ENCODE measurements at places on chromosomes 16 and 17.

- DNase-seq, result no peak
Measured at GRCh38 chr17:81066771-81067315, 31.9 kb downstream of the BAIAP2 start.

DNA sequence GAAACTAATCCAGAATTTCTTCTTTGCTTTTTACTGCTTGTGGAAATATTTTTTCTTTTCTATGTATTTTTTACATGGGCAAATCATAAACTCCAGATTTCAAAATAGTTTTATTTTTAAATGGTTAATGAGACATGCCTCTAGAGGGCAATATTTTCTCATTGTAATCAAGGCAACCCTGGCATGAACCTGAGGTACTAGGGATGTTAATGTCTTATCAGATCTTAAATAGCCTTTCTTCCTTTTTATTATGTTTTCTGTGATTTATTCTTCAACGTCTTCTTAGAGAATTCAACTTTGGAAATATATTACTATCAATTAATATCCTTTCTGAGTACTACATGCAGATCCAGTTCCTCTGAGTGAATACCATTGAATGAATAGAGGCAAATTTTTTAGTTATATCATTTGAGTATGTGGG, 324.7 kb downstream of the BCAS3 start:
- DNase-seq, result no peak

DNA sequence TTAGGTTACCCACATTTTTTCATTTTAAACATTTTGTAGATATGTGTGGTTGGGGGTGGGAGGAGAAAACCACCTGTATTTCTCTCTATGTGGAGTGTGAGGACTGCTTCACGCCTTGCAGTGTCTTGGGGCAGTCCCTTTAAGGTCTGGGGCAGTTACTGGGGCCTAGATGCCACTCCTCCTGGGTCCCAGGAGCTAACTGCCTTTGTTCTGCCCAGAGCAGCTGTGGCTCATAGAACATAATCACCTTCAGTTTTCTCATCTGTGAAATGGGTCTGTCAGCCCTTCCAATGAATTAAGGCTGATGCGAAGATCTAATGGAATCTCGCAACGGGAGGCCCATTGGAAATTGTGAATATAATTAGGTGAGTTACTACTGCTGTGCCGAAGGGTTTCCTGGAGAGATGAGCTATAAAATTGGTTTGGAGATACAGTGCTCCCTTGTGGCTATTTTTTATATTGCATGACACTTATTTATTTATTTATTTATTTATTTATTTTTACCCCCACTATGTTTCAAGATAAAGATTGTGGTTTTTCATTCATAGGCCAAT, 22.9 kb downstream of the DHRS7C start:
- no peak for DNase-seq

DNA sequence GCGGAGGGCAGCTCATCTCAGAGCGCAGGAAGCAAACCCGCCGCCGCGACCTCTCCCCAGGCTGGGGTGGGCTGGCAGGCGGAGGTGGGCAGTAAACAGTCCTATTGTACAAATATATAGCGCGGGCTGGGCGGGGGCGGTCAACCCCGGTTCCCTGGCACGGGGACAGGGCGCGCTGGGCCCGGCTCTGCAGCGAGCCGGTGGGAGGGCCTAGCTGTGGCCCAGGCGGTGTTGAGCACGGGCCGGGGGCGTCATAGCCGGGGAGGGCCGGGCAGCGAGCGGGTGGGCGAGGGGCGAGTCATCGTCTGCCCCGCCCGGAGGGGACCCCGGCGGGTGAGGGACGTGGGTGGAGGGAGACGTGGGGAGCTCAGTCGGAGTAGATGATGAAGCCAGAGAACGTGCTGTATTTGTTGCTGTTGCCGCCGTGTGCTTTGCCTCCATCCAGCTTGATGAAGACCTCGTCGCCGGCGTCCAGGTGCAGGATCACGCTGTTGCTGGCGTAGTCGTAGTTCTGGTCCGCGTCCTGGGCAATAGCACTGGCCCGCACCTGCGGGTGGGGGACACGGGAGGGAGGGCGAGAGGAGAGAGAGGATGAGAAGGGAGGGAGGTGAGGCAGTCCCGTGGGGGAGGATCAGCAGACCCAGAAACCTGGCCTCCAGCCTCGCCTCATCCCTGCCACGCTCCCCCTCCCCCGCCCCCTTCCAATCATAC, 8.1 kb downstream of the C1QL1 start:
- DNase-seq, result no peak

DNA sequence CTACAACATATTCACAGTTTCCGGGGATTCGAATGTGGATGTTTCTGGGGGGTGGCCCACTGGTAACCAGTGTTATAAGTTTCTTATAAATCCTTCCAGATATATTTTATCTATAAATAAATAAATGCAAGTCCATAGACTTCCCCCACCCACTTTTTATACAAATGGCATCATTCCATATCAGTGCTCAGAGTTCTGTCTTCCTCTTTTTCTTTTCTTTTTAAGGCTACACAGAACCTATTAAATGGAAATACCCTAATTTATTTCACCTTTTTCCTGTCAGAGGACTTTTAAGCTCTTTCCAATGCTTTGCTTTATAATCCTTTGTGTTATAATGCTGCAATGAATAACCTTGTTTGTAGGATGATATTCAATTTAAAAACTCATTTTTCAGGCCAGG, 3.8 kb downstream of the LGALS9 start:
- DNase-seq, result no peak

GRCh38 chr16:82882982-82883835, 256.4 kb downstream of the CDH13 start:
- DNase-seq, result no peak

- DNase-seq, result no peak
Measured at GRCh38 chr17:38852771-38853291, 690 bp downstream of the RPL23 start.

- DNase-seq, result peak; percentile 30
Measured at GRCh38 chr17:73156166-73156840, 8.5 kb upstream of the SSTR2 start.

GRCh38 chr17:45114117-45114932, 18.0 kb downstream of the PLCD3 start:
- no peak for DNase-seq

- no peak for DNase-seq
Measured at GRCh38 chr17:18921485-18921884, 30.5 kb upstream of the SLC5A10 start.

DNA sequence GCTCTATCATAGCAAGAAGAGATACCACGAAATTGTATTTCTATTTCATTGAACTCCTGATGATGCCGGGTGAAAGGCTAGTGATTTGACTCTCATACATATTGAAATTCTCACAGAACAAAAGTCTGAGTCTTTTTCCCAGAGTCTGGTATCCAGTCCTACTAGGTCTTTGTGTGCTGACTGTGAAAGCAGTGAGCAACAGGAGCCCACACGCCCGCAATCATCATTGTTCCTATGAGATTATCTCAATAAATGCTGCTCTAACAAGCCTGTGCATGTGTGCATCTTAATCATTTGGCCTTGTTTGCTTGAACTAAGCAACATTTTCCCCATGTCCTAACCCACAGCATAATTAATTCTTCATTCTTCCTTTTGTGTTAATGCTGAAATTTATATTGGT, 1466.0 kb downstream of the CDH11 start:
- DNase-seq, result no peak

DNA sequence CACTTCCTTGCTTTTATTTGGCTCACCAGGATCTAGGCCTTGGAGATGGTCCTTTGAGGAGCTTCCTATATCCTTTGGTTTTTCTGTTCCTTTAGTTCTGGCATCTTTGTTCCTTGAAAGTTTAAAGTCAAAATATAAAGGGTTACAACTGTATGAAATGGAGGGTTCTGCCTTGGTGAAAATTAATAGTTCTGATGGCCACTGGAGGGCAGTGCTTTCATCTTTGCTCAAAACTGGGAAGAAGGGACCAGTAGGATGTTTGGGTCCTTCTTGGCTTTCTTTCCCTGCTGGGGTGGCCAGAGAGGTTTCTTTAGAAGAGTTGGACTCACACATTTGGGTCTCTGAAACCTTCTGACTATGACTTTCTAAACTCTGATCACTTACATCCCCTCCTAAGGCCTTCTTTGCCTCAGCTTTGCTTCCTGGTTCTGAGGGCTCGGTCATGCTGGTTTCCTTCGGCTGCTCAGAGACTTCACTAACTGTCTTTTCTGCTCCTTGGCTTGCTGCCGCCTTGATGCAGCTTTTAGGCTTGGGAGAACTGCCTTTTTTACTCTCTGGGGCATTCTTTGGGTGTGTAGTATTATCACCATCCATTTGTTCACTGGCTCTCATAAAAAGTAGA, 10.9 kb upstream of the ITGA2B start:
- DNase-seq, result no peak

GRCh38 chr17:48564188-48565021, 13.7 kb downstream of the HOXB4 start:
- DNase-seq, result no peak

DNA sequence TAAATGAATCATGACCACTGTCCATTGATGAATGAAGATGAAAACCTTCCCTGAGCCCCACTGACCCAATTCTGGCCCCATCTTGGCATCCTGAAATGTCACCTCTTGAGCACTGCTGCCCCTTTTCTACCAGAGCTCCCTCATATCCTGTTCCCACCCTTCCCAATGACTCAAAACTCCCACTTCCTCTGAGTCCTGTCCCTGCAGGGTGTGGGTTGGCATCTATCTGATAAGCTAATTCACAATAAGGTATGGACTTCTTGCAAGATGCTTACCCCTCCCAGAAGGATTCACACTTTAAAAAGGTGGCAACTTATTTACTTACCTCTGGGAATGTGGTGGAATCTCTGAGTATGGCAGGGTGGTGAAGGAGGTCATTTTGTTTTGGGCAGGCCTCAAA, 13.3 kb upstream of the CSNK2A2 start:
- no peak for DNase-seq

- no peak for DNase-seq
Measured at GRCh38 chr16:75385507-75386152, 47.7 kb downstream of the CFDP1 start.

GRCh38 chr17:520447-521182, 168.0 kb upstream of the RPH3AL start:
- DNase-seq, result no peak

DNA sequence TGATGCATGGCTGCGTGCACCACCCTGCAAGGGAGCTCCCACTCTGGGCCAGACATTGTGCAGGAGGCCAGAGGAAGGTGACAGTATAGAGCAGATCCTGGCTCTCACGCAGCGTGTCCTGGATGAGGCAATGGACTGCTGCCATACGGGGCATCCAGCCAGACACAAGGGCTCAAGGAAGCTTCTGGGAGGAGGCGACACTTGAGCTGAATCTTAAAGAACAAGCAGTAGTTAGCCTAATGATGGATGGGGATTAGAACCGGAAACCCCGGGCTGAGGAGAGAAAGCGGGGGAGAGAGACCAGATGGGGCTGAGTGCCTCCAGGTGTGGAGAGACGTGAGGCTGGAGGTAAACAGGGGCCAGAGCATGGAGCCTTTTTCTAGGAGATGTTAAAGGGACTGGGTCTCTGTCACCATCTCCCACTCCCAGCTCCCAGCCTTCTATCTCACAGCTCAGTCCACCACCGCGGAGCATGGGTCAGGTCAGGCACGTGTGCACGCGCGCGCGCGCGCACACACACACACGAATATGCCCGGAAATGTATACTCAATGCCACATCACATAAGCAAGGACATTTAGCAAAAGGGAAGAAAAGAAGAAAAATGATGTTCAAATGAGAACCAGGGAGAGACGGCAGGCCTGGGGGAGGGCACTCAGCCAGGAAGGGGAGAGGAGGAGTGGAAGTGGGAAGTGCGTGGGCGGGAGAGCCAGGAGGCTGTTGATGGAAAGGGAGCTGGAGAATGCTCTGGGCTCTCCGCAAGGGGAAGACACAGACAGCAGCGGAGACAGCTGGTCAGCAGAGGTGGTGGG, 46.3 kb downstream of the CCDC42 start:
- no peak for DNase-seq
